ENCODE measurements at places on chromosomes 13 and 19.

DNA sequence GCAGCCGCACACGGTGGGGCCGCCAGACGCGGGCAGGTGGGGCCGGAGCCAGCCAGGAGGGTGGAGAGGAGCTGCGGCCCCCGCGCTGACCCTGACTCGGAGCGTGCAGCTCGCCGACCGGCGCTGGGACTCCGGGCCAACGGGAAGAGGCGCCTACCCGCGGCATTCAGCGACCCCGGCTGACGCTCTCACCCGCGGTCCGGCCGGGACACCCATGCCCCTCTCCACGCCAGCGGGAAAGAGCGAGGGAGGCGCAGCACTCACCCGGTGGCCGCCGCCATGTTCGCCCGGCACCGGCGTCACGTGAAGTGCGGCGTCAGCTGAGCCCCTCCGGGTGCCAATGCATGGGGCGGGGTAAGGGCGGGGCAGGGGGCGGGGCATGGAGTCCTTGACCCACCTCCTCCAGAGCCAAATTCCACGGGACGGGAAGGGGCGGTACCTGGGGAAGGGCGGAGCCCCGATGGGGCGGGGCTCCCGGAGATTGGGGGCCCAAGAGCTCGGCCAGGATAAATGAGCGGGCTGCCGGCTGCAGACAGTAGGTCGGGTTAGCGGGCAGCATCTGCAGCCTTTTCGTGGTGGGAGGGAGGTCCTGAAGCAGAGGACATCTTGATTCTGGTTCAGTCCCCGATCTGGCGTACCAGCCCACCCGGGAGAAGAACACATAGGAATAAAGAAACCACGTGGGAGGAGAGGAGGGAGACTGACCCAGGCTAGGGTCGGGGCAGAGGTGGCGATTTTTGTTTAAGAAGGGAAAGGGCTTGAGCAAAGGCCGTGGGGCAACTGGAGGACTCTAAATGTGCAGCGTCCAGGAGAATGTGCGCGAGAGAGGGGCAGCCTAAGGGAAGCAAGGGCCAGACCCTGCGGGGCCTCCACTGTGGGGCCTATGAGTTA, at the start of gene PEPD:
Gene PEPD (minus strand): TSS at position 312 of the 891 bp plus-strand sequence. CDS start 31 bp downstream, at position 281.
- peak; percentile 100 for DNase-seq

GRCh38 chr19:54172471-54173358, at the start of gene TMC4:
Gene TMC4 (minus strand): TSS chr19:54173160. CDS start chr19:54173117, 43 bp downstream.
- no peak for DNase-seq

GRCh38 chr19:35349614-35350521, 2.2 kb downstream of the FFAR1 start:
- no peak for DNase-seq

DNA sequence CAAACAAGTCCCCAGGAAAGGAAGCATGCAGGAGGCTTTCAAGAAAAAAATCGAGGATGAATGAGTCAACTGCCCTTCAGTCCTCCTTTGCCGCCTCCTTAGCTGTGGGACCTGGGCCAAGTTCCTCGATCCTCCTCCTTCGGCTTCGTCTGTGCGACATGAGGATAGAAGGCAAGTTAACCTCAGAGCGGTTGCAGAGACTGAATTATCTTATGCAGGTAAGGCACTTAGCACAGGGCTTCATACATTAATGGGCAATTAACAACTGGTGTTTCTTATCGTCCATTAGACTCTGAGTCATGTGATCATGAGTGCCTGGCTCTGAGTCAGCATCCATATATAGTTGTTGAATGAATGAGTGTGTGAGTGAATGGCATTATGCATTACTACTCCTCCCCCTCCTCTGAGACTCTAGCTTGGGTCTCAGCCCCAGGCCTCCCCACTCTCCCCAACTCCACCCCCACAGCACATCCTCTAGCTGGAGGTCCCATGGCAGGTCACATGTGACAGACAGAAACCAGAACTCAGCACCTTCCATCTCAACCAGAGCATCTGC, 1.6 kb upstream of the TTC9B start:
- no peak for DNase-seq

DNA sequence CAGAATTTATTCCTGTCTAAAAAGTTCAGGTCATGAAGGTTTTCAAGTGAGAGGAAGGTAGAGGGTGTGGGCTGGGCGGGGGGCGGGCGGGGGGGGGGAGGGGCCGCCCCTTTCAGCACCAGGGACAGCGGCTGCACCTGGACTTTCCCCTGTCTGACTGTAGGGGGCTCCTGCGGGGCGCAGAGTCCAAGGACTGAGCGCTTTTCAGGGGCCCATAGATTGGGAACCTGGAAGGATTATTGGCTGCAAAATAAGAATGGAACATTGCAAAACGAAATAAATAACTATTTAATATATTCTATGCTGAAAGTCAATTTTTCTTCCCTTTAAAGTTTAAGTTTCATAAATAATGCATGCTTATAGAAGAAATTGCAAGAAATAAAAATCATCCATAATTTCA, 8.9 kb upstream of the CYP4F3 start:
- peak; percentile 49 for DNase-seq

GRCh38 chr19:12117201-12117970, 22.8 kb downstream of the ZNF20 start:
- no peak for DNase-seq

- DNase-seq = peak; percentile 59
Measured at GRCh38 chr13:51849145-51850101, 4.4 kb upstream of the TMEM272 start.

- no peak for DNase-seq
Measured at GRCh38 chr19:51663650-51664049, 17.0 kb upstream of the SIGLEC14 start.

GRCh38 chr13:68257111-68257842, 1027.1 kb upstream of the PCDH9 start:
- DNase-seq = no peak

- no peak for DNase-seq
Measured at GRCh38 chr13:102683637-102684036, 11.2 kb downstream of the METTL21C start.

DNA sequence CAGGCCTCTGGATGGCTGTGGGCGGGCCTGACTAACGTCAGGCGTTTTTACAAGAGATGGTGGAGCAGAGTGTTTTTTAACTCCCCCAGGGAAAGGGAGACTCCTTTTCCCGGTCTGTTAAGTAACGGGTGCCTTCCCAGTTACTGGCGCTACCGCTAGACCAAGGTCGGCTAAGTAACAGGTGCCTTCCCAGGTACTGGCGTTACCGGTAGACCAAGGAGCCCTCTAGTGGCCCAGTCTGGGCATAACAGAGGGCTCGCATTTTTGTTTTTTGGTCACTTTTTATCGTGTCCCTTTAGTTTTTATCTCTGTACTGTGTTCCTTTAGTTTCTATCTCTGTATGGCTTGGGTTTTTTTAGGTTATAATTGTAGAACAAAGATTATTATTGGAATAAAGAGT, 10.0 kb downstream of the ZNF383 start:
- DNase-seq = no peak

DNA sequence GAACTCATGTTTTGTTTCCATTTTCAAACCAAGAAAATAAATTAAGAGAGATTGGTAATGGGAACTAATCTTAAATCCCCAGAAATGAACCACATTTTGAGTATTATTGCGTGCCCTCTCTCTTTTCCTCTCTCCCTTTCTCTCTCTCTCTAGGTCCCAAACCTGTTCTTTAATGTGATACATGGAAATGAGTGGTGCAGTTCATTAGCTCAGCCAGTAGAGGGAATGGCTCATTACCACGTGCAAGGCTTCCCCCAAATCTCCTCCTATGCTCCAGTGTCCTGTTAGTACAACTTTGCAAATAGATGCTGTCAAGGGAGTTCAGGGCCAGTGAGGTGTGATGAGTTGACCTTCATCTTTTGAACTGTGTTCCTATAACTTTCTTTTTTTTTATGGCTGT, 178.4 kb downstream of the FGF9 start:
- DNase-seq = peak; percentile 58

GRCh38 chr19:57406516-57407123, 4.3 kb upstream of the ZNF17 start:
- peak; percentile 55 for DNase-seq

GRCh38 chr13:67549331-67549730, 319.2 kb upstream of the PCDH9 start:
- DNase-seq = no peak

DNA sequence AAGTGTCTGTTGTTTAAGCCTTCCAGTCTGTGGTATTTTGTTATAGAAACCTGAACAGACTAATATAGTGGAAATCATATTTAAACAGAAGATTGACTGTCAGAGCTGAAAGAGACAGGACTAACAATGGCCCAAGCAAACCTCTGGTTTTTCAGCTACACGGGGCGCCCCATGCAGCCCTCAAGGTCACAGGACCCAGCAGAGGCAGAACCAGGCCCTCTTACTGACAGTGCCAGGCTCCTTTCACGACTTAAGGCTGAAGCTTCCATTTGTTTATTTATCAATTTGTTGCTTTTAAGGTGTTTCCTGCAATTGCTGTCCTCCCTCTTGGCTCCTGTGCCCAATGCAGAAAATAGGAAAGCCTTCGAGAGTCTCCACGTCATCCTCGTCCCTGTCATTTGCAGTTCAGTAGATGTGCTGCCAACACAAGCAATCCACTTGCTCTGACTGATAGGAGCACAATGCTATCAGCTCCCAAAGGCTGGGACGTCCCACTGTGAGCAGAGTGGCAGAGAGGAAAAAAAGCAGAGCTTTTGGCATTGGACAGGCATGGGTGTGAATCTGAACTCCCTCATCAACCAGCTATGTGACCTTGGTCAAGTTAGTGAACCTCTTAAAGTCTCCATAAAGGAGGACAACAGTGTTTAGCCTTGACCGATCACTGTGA, 10.5 kb upstream of the SLC7A1 start:
- no peak for DNase-seq

GRCh38 chr19:10768369-10768768, 50.5 kb downstream of the DNM2 start:
- no peak for DNase-seq

- DNase-seq = no peak
Measured at GRCh38 chr13:72205773-72206172, 338.8 kb upstream of the DACH1 start.

- no peak for DNase-seq
Measured at GRCh38 chr13:59914556-59914955, 249.2 kb downstream of the DIAPH3 start.

GRCh38 chr19:55670280-55671053, 4.6 kb upstream of the EPN1 start:
- no peak for DNase-seq

DNA sequence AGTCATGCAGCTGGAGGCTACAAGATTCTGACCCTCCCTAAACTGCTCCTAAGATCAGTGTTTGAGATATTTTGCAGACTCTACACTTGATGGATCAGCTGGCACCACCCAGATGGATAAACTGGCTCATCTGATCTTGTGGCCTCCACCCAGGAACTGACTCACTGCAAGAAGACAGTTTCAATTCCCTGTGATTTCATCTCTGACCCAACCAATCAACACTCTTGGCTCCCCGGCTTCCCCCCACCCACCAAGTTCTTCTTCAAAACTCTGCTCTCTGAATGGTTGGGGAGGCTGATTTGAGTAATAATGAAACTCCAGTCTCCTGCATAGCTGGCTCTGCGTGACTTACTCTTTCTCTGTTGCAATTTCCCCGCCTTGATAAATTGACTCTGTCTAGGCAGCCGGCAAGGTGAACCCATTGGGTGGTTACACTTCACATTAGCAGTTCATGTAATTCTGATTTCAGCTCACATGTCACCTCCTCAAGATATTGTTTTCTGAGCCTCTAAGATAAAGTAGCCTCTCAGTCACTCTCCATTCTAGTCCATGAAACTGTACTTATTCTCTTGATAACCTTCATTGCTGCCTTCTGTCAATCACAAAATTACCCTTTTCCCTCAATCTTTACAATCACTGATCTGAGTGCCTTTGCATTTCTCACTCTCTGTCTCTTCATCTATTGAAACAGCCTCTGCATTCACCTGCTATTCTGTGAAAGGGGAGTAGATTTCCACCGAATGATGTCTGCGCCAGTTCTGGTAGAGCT, 9.9 kb upstream of the FPR3 start:
- no peak for DNase-seq

GRCh38 chr13:113275387-113275786, 21.7 kb upstream of the LAMP1 start:
- DNase-seq = peak; percentile 52

GRCh38 chr19:45368737-45369340, 1.5 kb downstream of the ERCC2 start:
- DNase-seq = no peak

GRCh38 chr13:40446365-40446764, 220.1 kb downstream of the FOXO1 start:
- DNase-seq = no peak

- no peak for DNase-seq
Measured at GRCh38 chr13:80251403-80251802, 89.5 kb downstream of the SPRY2 start.

DNA sequence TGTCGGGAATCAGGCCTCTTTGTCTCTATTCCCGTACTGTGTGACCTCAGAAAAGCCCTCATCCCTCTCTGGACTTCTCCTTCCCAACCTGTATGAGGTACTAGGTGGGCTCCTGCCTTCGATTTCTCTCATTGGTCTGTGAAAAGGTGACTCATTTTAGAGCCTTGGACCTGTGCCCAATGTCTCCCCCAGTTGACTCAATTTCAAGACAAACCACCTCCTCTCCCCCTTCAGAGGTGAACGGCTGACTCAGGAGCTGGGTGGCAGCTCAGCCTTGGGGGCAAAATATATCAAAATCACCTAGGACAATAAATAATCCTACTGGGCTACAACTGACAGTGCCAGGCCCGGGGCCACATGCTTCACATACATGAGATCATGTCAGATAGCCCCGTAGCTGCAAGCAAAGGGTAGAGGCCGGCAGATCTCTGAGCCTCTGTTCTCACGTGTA, 630 bp downstream of the COQ8B start:
- no peak for DNase-seq

DNA sequence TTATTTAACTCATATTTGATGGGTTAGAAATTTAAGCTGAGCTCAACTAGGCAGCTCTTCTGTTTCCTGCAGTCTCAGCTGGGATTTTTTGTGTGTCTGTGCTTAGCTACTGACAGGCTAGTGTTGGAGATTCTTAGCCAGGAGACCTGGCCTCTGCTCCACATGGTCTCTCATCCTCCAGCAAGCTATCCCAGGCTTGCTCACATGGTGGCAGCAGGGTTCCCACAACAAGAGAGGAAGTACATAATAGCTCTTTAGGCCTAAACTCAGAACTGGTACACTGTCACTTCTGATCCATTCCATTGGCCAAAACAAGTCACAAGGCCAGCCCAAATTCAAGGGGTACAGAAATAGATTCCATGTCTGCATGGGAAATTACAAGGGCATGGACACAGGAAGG, 406.2 kb downstream of the SUCLA2 start:
- DNase-seq = no peak

DNA sequence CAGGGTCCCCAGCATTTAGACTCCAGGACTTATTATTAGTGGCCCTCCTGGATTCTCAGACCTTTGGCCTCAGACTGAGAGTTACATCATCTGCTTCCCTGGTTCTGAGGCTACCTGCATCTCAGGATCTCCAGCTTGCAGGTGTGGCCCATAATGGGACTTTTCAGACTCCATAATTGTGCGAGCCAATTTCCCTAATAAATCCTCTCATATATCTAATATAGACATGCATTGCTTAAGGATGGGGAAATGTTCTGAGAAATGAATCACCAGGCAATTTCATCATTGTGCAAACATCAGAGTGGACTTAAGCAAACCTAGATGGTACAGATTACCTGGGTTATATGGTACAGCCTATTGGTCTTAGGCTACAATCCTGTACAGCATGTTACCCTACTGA, 116.5 kb upstream of the FBXL3 start:
- DNase-seq = no peak

GRCh38 chr19:45865269-45865948, 1.3 kb downstream of the FOXA3 start:
- no peak for DNase-seq

- DNase-seq = no peak
Measured at GRCh38 chr19:53844849-53845246, 20.7 kb upstream of the NLRP12 start.

- no peak for DNase-seq
Measured at GRCh38 chr13:74061926-74062595, 72.1 kb downstream of the KLF12 start.

GRCh38 chr13:26475176-26476110, 82.0 kb upstream of the WASF3 start:
- no peak for DNase-seq

All from HuH-7 (cell line).